ENCODE measurements at places on chromosomes 3 and 15. TPM values are rescaled to one million over a fixed set of nuclear protein-coding genes. Genes with fewer than 3 reads are reported as not detected.

The ZNF710 gene
- total RNA-seq, result 11.6 TPM

The ZNF385D gene
- not detected for total RNA-seq

The TEX264 gene
- total RNA-seq, result 96.8 TPM

The ADAMTSL3 gene
- not detected for total RNA-seq

The AKAP13 gene
- total RNA-seq, result 19.7 TPM

The TTC14 gene
- total RNA-seq, result 21.0 TPM

The RLBP1 gene
- total RNA-seq, result not detected

The UPK1B gene
- 12.2 TPM for total RNA-seq

The LRRC49 gene
- 13.7 TPM for total RNA-seq

The SHC4 gene
- total RNA-seq, result 0.04 TPM

The PRICKLE2 gene
- total RNA-seq, result 8.4 TPM

The CA12 gene
- total RNA-seq, result 107 TPM

The ADAMTS7 gene
- total RNA-seq, result 0.76 TPM

The AHSG gene
- total RNA-seq, result not detected

The POPDC2 gene
- total RNA-seq, result 0.08 TPM

The C2CD4A gene
- total RNA-seq, result not detected

All from hair follicular keratinocyte (primary cell).